ENCODE measurements at places on chromosomes 2 and 18.

GRCh38 chr2:74033375-74033774 is 48.7 kb downstream of the TET3 start:
- DNase-seq, result no peak
- H3K27me3 ChIP-seq, result no peaks in the 10 kb centered on the region
- H3K4me3 ChIP-seq, result no peak overlapping the region
- no peak overlapping the region for H3K27ac ChIP-seq

DNA sequence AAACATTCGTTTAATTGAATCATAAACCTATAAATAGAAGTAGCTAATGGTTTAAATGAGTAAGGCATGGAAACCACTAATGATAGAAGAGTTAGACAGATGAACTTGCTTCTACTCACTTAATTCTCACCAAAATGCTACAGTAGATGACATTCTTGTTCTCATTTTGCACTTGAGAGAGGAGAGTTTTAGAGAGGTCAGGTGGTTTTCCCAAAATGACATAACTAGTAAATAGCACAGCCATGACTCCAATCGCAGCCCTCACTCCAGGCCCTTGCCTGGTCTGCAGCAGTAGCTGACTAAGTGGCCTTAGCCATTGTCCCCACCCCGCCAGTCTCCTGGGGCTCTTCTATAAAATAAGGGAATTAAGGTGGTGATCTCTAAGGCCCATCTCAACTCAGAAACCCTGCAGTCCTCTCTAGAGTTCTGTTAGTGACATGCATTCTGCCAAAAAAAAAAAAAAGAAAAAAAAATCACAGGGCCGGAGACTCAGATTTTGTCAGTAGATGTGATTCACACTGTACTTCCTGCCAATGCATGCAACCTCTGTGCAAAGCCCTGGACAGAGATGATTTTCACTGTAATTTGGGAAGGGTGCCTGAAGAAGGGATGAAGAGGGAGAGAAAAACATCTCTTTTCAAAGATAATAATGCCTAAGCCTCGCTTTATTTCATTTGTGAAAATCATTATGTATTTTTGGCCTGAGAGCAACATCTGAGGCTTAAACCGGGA is 221.8 kb downstream of the ANAPC1 start:
- DNase-seq, result no peak
- no peak overlapping the region for H3K4me3 ChIP-seq
- no peaks in the 10 kb centered on the region for H3K27me3 ChIP-seq

- no peaks in the 10 kb centered on the region for H3K4me1 ChIP-seq
- no peaks in the 10 kb centered on the region for H3K36me3 ChIP-seq
- DNase-seq, result no peak
- H3K27ac ChIP-seq, result no peak overlapping the region
- no peak overlapping the region for H3K4me3 ChIP-seq
- no peaks in the 10 kb centered on the region for H3K27me3 ChIP-seq
Measured at GRCh38 chr2:156598563-156598962, 162.4 kb downstream of the GPD2 start.

- H3K36me3 ChIP-seq, result no peaks in the 10 kb centered on the region
- H3K4me3 ChIP-seq, result no peak overlapping the region
- H3K27ac ChIP-seq, result no peak overlapping the region
- no peaks in the 10 kb centered on the region for H3K27me3 ChIP-seq
Measured at GRCh38 chr2:111638274-111638877, 245.6 kb downstream of the ANAPC1 start.

- no peaks in the 10 kb centered on the region for H3K4me1 ChIP-seq
- no peaks in the 10 kb centered on the region for H3K27me3 ChIP-seq
- no peak overlapping the region for H3K27ac ChIP-seq
- H3K36me3 ChIP-seq, result no peaks in the 10 kb centered on the region
- no peak for DNase-seq
- no peak overlapping the region for H3K4me3 ChIP-seq
Measured at GRCh38 chr2:30708491-30709290, 98.6 kb downstream of the CAPN13 start.

Data from HCT116 (cell line).